ENCODE measurements at places on chromosomes 3 and 15.

DNA sequence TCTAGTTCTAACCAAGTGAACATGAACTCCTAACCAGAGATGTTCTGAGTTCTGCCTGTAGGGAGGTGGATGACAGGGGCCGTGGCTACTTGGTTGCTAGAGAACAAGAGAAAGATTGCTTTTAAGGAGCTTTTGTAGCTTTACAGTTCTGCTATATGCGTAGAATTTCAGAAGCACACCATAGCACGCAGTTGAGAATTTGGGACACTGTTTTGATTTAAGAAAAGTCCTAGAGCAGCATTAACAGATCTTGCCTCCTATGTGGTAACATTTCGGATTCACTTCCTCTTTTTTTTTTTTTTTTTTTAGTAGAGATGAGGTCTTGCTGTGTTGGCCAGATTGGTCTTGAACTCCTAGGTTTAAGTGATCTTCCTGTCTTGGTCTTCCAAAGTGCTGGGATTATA is 181.7 kb downstream of the TCF12 start:
- DNase-seq = peak; percentile 72

DNA sequence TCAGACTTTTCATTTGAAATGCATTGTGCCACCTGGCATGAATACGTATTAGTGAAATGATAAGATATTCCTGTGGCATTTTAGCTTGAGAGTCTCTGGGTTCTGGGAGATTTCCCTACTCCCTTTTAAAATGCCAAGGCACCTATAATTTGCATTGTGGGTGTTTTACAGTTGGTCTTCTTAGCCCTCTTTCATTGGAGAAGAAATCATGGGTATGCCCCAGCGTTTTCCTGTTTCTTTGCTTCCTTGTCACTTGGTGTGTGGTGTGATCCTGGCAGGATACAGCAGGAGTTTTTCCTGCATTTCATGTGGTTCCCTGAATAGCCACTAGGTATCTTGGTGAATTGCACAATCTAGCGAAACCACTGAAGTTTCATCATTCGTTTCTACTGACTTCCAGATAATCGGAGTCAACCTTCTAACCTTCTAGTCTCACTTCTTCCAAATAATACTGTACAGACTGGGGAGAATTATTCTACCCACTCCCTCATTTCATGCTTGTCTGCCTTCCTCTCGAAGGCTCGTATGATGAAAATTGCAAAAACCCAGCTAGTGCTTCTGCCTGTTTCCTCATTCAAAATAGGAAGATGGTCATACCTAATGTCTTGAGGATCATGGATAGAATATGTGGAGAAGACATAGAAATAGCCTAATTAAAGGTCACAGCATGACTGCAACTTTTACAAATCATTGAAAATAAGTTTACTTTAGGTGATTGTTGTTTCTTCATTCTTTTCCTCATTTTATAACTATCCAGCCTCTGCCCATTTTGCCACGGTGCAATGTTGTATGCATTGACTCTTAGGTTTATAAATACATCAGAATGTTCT is 2.6 kb downstream of the BHLHE40 start:
- peak; percentile 85 for DNase-seq

DNA sequence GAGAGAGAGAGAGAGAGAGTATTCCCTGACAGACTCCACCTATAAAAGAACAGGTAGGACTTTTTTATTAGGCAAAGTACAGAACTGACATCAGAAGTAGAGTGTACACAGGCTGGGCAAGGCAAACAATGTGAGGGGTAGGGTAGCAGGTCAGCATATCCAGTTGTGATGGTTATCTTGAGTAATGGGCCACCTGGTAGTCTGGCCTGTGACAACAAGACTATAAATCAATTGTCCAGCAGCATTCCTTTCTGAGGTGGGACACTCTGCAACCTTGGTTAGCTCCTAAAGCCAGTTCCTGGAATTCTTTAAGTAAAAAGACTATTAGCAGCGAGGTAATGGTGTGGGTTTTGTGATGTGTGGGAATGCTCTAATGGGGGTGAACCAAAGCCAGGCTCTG is 14.9 kb upstream of the TMCC1 start:
- DNase-seq = no peak

- DNase-seq = no peak
Measured at GRCh38 chr3:27719314-27720003, 2.7 kb downstream of the EOMES start.
